ENCODE measurements at places on chromosomes 1 and 21. TPM values are rescaled to one million over a fixed set of nuclear protein-coding genes. Genes with fewer than 3 reads are reported as not detected.
A peak's percentile ranks its signal among the peaks of the same experiment; 100 is the strongest.

DNA sequence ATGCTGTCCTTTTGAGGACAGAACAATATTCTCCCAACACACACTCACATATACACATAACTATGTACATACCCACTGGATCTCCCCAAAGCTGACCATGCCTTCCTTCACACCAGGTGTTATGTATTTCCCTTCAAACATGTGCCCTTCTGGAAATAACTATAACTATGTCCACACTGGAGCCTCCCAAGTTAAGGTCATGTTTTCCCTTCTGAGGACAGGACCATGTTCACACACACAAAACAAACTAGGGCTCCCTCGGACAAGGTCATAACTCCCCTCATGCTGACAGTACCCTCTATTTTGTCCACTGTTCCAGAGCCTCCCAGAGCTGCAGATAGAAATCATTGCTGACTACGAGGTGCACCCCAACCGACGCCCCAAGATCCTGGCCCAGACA, 7.8 kb downstream of the MMACHC start:
- no peak for DNase-seq
- H3K27me3 ChIP-seq = no peaks in the 10 kb centered on the region
- no peaks in the 10 kb centered on the region for H3K4me1 ChIP-seq

The FCAMR gene
- not detected for total RNA-seq

- H3K4me1 ChIP-seq = no peaks in the 10 kb centered on the region
- H3K36me3 ChIP-seq = no peaks in the 10 kb centered on the region
- no peaks in the 10 kb centered on the region for H3K27me3 ChIP-seq
- no peak overlapping the region for H3K4me3 ChIP-seq
- no peak for DNase-seq
Measured at GRCh38 chr21:45582128-45582527, 39.9 kb upstream of the SLC19A1 start.

GRCh38 chr1:1938276-1938573, 19.1 kb upstream of the TMEM52 start:
- DNase-seq = no peak
- no peak overlapping the region for H3K4me3 ChIP-seq

GRCh38 chr1:101957771-101958170, 39.0 kb downstream of the OLFM3 start:
- no peaks in the 10 kb centered on the region for H3K27me3 ChIP-seq
- no peak overlapping the region for H3K4me3 ChIP-seq
- no peaks in the 10 kb centered on the region for H3K4me1 ChIP-seq
- no peak for DNase-seq
- H3K36me3 ChIP-seq = no peaks in the 10 kb centered on the region

DNA sequence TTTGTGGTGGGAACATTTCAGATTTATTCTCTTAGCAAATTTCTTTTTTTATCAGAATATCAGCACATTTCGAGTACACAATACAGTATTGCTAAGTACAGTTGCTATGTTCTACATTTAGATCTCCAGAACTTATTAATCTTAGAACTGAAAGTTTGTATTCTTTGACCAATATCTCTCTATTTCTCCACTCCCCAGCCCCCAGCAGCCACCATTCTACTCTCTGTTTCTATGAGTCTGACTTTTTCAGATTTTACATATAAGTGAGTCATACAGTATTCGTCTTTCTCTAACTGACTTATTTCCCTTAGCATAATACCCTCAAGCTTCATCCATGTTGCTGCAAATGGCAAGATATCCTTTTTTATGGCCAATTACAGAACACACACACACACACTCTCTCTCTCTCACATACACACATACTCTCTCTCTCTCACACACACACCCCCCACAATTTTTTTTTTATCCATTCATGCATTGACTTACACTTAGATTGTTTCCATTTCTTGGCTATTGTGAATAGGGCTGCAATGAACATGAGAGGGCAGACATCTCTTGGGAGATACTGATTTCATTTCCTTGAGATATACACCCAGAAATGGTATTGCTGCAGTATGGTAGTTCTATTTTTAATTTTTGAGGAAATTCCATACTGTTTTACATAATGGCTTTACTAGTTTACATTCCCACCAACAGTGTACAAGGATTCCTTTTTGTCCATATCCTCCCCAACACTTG, 15.7 kb downstream of the RPTN start:
- no peaks in the 10 kb centered on the region for H3K4me1 ChIP-seq
- DNase-seq = no peak
- no peak overlapping the region for H3K4me3 ChIP-seq
- no peaks in the 10 kb centered on the region for H3K27me3 ChIP-seq
- no peaks in the 10 kb centered on the region for H3K36me3 ChIP-seq

GRCh38 chr1:110582378-110582777, 23.8 kb downstream of the KCNA2 start:
- no peak overlapping the region for H3K4me3 ChIP-seq
- no peak for DNase-seq
- H3K36me3 ChIP-seq = no peaks in the 10 kb centered on the region
- no peaks in the 10 kb centered on the region for H3K27me3 ChIP-seq
- no peaks in the 10 kb centered on the region for H3K4me1 ChIP-seq
- H3K27ac ChIP-seq = no peak overlapping the region

DNA sequence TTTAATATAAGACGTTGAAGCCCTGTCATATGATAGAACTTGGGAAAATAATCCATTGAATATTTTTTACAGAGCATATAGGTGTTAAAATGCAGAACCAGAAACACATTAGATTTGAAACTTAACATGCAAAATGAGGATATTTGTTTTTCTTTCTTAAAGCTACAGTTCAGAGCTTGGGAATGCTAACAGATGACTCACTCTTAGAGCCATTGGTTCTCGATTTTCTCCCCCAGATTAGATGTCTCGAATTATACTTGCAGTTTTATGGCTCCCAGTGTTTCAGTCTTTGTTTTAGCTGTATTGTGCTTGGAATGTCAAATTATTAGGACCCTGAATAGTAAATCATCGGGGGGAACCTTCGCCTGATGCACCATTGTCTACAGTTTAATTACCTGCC, 575.7 kb upstream of the ZP4 start:
- no peak overlapping the region for H3K27ac ChIP-seq
- no peak overlapping the region for H3K4me3 ChIP-seq

The CBR3 gene
- 45.2 TPM for total RNA-seq

The VAMP3 gene
- total RNA-seq = 59.2 TPM

The S100A2 gene
- total RNA-seq = 470 TPM

DNA sequence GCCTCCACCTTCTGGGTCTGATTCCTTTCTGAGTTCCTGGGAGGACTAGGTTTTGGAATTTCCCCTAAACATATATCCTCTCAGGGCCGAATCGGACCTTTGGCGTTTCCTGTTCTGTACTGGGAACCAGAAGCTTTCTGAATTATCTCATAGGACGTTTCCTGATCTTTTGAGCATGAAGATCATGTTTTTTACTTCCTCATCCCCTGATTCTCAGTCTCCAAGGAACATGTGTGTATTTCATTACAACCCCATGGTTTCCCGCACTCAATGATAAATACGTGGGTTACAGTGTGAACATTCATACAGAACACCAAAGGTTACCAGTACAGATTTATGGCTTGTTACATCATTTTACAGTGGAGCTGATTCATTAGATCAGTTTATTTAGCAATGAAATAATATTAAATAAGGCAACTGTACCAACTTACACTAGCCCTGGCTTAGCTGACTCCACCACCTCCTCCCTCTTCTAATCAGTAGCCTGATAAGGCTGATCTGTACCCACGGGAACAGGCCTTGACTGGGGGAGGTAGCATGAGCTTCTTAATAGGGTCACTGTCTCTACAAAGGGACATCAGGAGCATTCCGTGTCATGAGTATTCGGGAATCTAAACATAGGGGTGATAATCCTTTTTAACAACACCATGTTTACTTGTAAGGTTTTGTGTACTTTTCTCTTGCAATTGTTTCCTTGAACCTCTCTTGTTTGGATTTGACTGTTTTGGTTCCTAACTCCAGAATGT, 57.8 kb upstream of the ERRFI1 start:
- no peaks in the 10 kb centered on the region for H3K27me3 ChIP-seq
- H3K4me1 ChIP-seq = peaks cover 10% of the 10 kb centered on the region
- no peaks in the 10 kb centered on the region for H3K36me3 ChIP-seq
- no peak overlapping the region for H3K27ac ChIP-seq
- no peak overlapping the region for H3K4me3 ChIP-seq
- DNase-seq = no peak

GRCh38 chr1:234168061-234168724, 205.1 kb upstream of the COA6 start:
- H3K27me3 ChIP-seq = no peaks in the 10 kb centered on the region
- H3K27ac ChIP-seq = no peak overlapping the region
- no peaks in the 10 kb centered on the region for H3K4me1 ChIP-seq
- H3K36me3 ChIP-seq = no peaks in the 10 kb centered on the region

DNA sequence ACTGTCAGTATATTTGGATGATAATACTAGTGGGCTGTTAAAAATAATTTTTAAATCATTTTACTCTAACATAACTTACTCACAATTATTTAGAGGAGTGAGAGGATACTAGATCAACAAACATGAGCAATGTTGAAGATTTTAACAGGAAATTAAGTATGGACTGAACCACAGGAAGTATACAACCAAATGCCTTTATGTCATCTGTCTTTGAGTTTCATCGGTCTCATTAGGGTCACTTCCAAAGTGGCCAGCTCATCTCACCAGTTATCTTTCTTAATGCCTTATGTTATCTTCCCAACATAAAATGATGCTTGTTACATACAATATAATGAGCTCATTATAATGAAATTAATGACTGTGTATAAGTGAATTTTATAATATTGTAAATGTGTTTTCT, 1.5 kb upstream of the RGS1 start:
- H3K27me3 ChIP-seq = no peaks in the 10 kb centered on the region
- H3K4me1 ChIP-seq = no peaks in the 10 kb centered on the region
- no peak for DNase-seq
- H3K4me3 ChIP-seq = no peak overlapping the region
- no peaks in the 10 kb centered on the region for H3K36me3 ChIP-seq

GRCh38 chr1:147434921-147435320, 106.4 kb upstream of the BCL9 start:
- H3K4me3 ChIP-seq = no peak overlapping the region
- H3K36me3 ChIP-seq = no peaks in the 10 kb centered on the region
- DNase-seq = no peak

DNA sequence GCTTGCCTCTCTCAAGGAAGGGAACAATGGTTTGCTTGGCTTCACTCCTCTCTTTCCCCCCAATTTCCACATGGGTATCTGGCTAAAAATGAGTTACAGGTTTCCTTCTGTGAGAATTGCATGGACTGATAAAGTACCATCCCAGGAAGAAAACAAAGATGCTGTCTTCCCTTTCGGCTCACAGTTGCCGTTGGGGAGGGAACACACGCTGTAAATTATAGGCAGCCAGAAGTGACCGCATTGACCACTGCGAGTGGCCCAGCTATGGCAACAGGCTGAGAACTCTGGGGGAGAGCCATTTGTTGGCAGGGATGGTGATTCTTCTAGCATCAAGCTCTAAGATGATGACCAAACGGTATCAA, 2.9 kb downstream of the RUNX1 start:
- H3K27me3 ChIP-seq = no peaks in the 10 kb centered on the region
- H3K4me1 ChIP-seq = peaks cover 19% of the 10 kb centered on the region
- H3K27ac ChIP-seq = peak overlapping the region; percentile 10
- H3K4me3 ChIP-seq = no peak overlapping the region
- peak; percentile 31 for DNase-seq
- H3K36me3 ChIP-seq = no peaks in the 10 kb centered on the region

DNA sequence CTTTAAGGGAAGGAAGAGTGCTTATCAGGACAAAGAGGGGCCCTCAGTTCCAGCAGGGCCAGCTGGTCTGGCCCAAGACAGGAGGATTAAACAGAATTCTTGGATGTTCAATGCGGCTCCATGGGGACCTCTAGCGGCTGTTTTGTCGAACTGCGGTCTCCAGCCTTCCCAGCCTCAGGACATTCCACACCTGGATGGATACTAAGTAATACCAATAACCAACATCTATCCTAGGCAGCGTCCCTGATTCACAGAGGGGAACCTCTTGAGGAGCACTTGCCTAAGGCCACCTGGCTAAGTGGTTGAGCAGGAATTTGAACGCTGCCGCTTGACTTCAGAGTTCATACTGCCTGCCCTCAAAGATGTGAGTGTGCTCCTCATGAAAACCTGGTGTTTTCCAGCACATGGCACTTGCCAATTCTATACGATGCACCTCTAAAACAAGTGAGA, 15.5 kb upstream of the CD247 start:
- DNase-seq = peak; percentile 86
- H3K36me3 ChIP-seq = no peaks in the 10 kb centered on the region
- no peaks in the 10 kb centered on the region for H3K27me3 ChIP-seq
- H3K4me3 ChIP-seq = no peak overlapping the region
- no peak overlapping the region for H3K27ac ChIP-seq

The MCOLN2 gene
- total RNA-seq = 1.7 TPM

DNA sequence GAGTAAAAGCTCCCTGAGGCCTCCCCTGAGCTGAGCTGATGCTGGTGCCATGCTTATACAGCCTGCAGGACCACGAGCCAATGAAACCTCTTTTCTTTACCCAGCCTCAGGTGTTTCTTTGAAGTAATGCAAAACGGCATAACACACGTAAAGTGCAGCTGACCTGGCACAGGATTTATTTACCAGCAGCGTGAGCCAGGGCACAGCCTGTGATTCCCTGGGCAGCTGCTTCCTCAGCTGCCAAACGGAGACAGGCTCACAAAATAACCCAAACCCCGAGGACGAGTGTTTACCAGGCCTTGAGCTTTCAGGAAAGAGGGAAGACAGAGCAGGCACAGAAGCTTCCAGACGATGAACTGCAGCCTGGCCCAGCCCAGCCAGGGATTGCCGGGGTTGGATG, 120.6 kb upstream of the ARHGEF16 start:
- no peaks in the 10 kb centered on the region for H3K36me3 ChIP-seq
- no peak overlapping the region for H3K4me3 ChIP-seq
- H3K27ac ChIP-seq = no peak overlapping the region
- no peaks in the 10 kb centered on the region for H3K27me3 ChIP-seq
- no peaks in the 10 kb centered on the region for H3K4me1 ChIP-seq

- H3K27me3 ChIP-seq = no peaks in the 10 kb centered on the region
- no peaks in the 10 kb centered on the region for H3K36me3 ChIP-seq
- DNase-seq = no peak
Measured at GRCh38 chr1:92599184-92599583, 112.5 kb upstream of the GFI1 start.

DNA sequence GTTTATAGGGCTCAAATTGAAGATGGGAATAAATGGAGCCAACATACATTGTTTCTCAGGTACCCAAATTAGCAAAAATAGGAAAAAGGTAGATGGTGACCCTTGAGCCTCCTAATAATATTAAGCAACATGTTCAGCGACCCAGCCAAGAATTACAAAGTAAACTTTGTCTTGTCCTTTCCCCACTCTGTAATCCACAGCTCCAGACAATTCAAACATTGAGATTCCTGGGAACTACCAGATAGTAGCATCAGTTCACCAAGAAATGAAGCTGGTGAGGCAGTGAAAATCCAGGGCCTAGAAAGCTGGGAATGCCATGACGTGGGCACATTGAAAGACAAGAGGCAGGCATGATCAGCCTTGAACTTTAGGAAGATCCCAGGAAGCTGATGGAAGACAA, 11.7 kb downstream of the HAO2 start:
- no peaks in the 10 kb centered on the region for H3K36me3 ChIP-seq
- no peaks in the 10 kb centered on the region for H3K4me1 ChIP-seq
- H3K27ac ChIP-seq = no peak overlapping the region
- peak; percentile 14 for DNase-seq
- no peaks in the 10 kb centered on the region for H3K27me3 ChIP-seq

The CASZ1 gene
- 30.7 TPM for total RNA-seq

The NCMAP gene
- total RNA-seq = 0.25 TPM

The SLC9C2 gene
- not detected for total RNA-seq

The EPHA10 gene
- 0.25 TPM for total RNA-seq

The LEPR gene
- 16.2 TPM for total RNA-seq
